ENCODE measurements at places on chromosomes 3 and 15. TPM values are rescaled to one million over a fixed set of nuclear protein-coding genes. Genes with fewer than 3 reads are reported as not detected.

Gene SST
- total RNA-seq: not detected

Gene ASB14
- total RNA-seq: 6.5 TPM

Gene HESX1
- total RNA-seq: 0.34 TPM

- DNase-seq: no peak
Measured at GRCh38 chr3:132926098-132926497, 112.1 kb upstream of the TMEM108 start.

GRCh38 chr15:68284616-68285258, 7.2 kb downstream of the FEM1B start:
- no peak for DNase-seq

DNA sequence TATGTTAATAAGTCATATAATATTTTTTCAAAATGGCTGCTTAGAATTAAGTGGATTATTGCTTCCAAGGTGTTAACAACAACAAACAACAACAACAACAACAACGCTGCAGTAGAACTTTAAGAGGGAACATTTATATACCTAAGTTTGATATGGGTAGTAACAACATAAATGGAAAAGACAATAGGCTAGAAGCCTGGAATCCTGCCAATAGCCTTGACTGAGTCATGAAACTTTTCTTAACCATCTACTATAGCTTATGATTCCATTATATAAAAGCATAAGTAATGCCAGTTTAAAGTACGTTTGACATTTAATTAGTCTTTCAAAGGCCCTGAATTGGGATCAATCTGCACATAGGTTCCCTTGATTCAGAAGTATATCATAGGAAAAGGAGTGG, 31.2 kb downstream of the SATB1 start:
- no peak for DNase-seq

All from psoas muscle (tissue), 8 donors.